OCI-LY7 (cell line): ENCODE measurements at places on chromosomes 1 and 21. TPM values are rescaled to one million over a fixed set of nuclear protein-coding genes. Genes with fewer than 3 reads are reported as not detected.

Gene THEMIS2
- total RNA-seq = 15.4 and 20.3 TPM in 2 replicates

DNA sequence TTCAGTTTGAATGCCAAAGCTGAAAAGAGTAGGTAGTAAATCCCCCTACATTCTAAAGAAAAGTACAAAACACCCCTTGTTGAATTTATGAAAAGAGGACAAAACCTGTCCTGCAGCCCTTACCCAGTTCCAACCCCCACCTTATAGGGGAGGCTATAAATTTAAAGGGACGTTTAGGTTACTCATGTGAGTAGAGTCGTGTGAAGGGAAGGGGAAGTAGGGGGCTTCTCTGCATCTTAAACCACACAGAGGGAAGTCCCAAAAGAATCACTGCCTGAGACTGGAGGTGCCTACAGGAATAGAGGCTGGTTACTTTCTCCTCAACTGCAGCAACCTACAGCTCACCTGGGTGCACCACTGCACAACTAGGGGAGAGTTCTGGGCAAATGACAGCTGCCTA is 36.7 kb upstream of the KIRREL1 start:
- DNase-seq = no peak

Gene CELA3A
- total RNA-seq = not detected in 2 replicates

DNA sequence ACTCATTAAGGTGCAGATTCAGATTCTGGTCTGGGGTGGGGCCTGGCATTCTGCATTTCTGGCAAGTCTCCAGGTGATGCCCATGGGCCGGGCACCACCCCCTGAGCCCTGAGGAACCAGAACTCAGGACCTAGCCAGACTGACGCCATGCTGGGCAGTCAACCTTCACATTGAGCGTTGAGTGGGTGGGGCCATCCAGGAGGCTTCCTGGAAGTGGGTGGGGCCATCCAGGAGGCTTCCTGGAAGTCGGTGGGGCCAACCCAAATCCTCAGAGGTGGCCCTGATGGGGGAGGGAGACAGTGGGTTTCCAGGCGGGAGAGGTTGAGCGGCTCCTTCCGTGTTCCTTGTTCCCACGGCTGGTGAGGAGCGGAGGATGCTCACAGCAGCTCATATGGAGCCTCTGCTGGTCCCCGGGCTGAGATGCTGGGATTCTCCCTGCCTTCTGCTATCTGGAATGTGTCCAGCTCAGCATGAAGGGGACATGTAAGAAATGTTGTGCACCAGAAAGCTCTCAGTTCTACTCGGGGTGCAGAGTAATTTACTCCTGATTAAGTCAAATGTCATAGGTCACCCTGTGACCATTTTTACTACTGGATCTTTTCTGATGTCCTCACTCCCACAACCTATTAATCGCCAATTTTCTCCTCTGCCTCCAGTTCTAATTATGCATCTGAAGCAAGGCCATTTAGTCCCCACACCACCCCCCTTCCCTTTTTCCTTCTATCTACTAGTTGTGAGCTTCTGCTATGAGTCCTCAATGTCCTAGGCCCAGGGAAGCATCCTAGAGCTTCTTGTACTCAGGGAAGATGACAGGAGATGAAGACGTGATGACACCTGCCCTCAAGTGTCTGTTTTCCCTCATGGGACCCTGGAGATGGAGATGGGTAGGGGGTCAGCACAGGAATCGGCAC is 435.4 kb downstream of the PTPRU start:
- no peak for DNase-seq

GRCh38 chr1:229258031-229258756 is 12.7 kb upstream of the RAB4A start:
- peak; percentile 76 for DNase-seq
